Fibroblast of skin of back (primary cell): ENCODE measurements at places on chromosomes 16 and 17.
A peak's percentile ranks its signal among the peaks of the same experiment; 100 is the strongest.

GRCh38 chr17:50558091-50558490 is 2.4 kb upstream of the CACNA1G start:
- DNase-seq = no peak

- peak; percentile 89 for DNase-seq
Observed at GRCh38 chr17:68759343-68760140, 158.4 kb upstream of the FAM20A start.

DNA sequence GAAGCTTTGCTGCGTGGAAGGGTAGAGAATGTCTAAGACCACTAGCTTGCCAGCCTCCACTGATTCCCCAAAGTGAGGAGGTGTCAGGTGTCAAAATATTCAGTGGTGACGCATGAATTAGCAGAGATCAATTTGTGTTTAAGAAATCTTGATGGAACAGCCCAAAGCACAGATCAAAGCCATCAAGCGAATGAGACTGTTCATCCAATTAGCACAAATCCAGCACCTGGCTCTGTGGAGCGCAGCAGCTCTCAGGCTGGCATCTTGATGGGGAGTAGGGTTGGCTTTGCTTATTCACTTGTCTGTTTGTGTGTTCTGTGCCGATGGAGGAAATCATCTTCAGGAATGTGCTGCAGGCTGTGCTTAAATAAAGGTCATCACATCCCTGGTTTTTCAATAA is 456.8 kb upstream of the CCL2 start:
- no peak for DNase-seq

DNA sequence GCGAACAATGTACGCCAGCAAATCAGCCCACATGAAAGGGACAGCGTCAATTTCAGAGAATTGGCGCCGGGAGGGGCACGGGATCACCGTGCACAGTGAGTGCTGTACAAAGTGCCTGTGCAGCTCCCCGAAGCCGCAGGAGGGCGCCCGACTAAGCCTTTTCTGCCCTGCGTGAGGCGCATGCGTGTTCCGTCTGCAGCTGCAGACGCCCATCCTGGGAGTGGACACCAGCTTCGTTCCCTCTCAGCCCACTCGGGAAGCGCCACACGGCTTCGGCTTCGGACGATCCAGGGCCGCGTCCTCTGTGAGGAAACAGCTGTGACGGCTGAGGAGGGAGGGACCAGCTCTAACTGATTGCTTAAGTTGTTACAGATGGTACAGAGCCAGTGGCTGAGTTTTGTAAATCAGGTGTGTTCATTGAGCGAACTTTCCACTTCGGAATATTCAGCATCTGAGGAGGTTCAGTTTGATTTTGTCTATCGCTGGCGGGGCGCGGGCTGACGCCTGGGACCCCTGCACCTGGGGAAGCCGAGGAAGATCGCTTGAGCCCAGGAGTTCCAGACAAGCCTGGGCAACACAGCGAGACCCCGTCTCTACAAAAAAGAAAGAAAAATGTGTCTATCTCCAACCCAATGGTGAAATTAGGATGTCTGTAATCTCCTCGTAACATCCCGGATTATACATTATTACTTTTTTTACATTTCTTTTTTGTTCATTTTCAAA is 15.4 kb upstream of the ZNF287 start:
- peak; percentile 79 for DNase-seq

GRCh38 chr16:17335826-17336529 is 134.8 kb downstream of the XYLT1 start:
- DNase-seq = no peak

DNA sequence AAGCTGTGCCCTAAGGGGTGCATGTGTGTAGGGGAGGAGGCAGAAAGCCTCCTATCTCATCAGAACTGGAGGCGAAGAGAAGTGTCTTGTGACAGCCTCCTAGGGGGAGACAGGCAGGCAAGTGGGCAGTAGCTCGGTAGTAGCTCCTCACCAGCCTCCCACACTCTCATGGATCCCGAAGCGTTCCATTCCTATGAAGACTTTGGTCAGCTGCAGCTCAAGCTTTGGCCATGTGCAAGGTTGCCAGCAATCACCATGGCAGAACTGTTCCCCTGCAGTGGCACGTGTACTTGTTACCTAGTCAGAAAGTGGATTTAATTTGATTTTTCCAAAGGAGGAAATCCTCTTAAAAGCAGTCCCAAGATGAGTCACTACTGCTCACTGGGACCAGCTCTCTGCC is 6.7 kb downstream of the MRPL58 start:
- DNase-seq = no peak

- no peak for DNase-seq
Observed at GRCh38 chr17:57966875-57967274, 11.7 kb upstream of the CUEDC1 start.
